ENCODE measurements at places on chromosomes 2 and 18.

- no peak for DNase-seq
These were observed 123.8 kb downstream of the KCTD1 start for GRCh38 chr18:26424428-26425147.

GRCh38 chr2:5391362-5391761 lies 300.8 kb upstream of the SOX11 start:
- no peak for DNase-seq

DNA sequence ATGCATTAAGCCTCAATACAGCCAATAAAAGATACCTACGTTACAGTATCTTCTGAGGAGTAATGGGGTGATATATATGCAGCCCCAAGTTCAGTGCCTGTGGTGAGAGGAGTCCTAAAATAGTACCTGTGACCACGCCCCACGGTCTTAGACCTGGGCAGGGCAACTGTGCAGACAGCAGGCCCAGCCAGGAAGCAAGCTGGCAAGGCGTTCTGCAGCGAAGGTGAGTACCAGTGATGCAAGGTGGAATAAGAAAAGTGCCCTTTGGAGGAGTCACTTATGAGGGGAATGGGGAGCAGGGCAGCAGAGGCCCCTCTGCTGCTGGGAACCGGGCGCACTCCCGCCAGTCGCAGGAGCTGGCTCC lies 12.7 kb upstream of the MAP3K2 start:
- DNase-seq: no peak

- DNase-seq: no peak
These were observed 54.0 kb upstream of the COL5A2 start for GRCh38 chr2:189233527-189233926.

GRCh38 chr2:150750720-150751119 lies 263.3 kb upstream of the RND3 start:
- DNase-seq: no peak

GRCh38 chr18:75246721-75247610 lies 36.4 kb downstream of the TSHZ1 start:
- no peak for DNase-seq

DNA sequence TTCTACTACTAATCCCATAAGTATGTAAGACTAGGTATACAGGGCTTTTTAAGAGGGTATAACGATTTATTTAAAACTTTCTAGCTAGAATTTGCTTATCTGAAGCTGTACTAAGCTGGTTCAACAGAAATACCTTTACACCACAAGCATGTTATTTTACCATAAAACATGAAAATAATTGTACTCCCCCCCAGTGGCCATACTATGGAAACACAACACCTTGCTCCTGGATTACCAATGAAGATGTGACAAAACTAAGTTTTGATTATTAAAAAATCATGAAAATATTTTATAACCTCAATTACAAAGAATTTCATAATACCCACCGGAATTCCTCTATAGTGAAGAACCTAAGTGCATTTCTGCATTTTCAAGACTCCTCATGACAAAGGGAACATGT lies 27.3 kb downstream of the LPIN2 start:
- no peak for DNase-seq

GRCh38 chr2:132676999-132677398 lies 7.0 kb upstream of the LYPD1 start:
- DNase-seq: no peak

GRCh38 chr18:59272891-59273758 lies at the start of gene RAX:
RAX (minus strand) TSS chr18:59273454; CDS start chr18:59273206, 248 bp downstream.
- peak; percentile 23 for DNase-seq

- DNase-seq: peak; percentile 12
These were observed 30.9 kb upstream of the COL5A2 start for GRCh38 chr2:189210250-189211087.

- DNase-seq: no peak
These were observed 30.8 kb downstream of the OTX1 start for GRCh38 chr2:63081404-63081803.

- DNase-seq: no peak
These were observed 41.5 kb downstream of the YPEL5 start for GRCh38 chr2:30188292-30188691.

GRCh38 chr2:36235882-36236281 lies 119.7 kb upstream of the CRIM1 start:
- no peak for DNase-seq

DNA sequence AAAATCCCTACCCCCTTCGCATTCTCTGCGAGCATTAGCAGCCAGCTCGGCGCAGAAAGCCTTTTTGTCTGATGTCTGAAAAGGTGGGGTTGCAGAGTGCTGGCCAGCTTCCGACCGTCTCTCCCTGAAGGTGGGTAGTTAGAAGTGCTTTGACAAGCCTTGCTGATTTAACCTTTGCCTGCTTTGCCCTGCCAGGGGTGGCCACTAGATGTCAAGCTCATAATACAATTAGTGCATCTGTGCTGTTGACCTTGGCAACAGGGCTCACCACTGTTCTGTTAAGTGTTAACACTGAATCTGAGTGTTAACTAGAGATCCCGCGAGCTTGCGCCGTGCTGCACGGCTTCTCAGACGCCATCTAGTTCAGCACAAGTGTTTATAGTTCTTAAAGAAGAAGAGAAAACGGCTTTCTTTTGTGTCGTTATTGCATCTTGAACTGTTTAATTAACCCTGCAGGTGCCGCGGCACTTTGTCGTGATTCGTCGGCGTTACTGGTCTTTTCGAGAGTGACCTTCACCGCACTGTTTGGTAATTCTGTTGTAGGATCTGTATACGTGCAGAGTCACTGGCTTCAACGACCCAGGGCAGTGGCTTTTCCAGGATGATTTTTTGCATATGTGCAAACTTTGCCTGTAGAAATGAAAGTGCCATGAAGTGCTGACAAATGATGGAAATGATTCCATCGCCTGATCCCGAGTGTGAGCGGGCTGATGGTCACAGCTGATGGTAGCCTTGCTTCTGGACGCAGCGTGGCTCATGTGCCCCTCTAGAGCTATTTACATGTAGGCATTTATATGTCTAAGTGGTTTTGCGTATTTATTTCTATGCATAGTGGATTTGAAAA lies 5.5 kb downstream of the SALL3 start:
- peak; percentile 10 for DNase-seq

GRCh38 chr2:189466046-189466445 lies 24.8 kb downstream of the WDR75 start:
- no peak for DNase-seq

GRCh38 chr2:235836491-235836911 lies 331.7 kb downstream of the GBX2 start:
- no peak for DNase-seq

DNA sequence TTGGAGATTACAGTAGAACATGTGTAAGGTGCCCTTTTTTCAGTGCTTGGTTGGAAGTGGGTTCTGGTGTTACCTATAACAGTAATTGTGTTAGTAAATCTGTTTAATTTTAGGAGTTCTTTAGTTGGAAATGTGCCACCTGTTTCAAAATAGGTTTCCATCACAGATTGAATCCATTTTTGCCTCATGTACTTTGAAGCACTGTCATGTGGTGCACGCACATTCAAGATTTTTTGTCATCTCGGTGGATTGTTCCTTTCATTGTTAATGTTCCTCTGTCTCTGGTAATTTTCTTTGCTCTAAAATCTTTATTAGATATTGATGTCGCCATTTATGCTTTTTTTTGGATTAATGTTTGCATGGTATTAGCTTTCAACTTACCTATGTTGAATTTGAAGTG lies 1.3 kb downstream of the ATP9B start:
- DNase-seq: no peak

GRCh38 chr18:33157893-33158292 lies 282.6 kb downstream of the CCDC178 start:
- DNase-seq: no peak

- no peak for DNase-seq
These were observed 283.3 kb upstream of the VWC2L start for GRCh38 chr2:214127571-214127970.

DNA sequence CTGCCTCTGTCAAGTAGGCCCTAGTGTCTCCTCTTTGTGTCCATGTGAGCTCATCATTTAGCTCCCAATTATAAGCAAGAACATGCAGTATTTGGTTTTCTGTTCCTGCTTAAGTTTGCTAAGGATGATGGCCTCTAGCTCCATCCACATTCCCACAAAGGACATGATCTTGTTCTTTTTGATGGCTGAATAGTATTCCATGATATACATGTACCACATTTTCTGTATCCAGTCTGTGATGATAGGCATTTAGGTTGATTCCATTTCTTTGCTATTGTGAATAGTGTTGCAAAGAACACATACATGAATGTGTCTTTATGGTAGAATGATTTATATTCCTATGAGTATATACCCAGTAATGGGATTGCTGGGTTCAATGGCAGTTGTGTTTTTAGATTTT lies 263.2 kb downstream of the PARD3B start:
- no peak for DNase-seq

GRCh38 chr2:241317391-241317790 lies 1.7 kb downstream of the SEPTIN2 start:
- no peak for DNase-seq

- DNase-seq: no peak
These were observed 8.1 kb upstream of the ARHGAP15 start for GRCh38 chr2:143121079-143121478.

DNA sequence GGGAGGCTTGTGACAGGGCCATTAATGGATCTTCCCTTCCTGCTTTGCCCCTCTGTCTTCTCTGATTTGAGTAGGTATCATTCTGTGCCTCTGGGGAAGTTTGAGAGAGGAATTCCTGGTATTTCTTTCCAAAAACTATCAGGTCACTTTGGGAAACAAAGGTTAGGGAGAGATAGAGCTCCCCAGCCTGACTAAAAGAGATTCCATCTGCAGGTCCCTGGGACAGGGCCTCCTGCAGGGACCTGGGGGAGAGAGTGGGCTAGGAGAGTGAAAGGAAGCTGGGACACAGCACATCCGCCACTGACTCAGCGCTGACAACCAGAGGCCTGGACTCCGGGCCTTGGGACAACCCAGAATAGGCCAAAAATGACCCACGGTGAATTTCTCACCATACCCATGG lies 6.4 kb downstream of the GALNT14 start:
- DNase-seq: no peak

- DNase-seq: no peak
These were observed 128.1 kb downstream of the BIRC6 start for GRCh38 chr2:32484937-32485336.

- DNase-seq: no peak
These were observed 7.4 kb upstream of the ACYP2 start for GRCh38 chr2:54107903-54108615.

DNA sequence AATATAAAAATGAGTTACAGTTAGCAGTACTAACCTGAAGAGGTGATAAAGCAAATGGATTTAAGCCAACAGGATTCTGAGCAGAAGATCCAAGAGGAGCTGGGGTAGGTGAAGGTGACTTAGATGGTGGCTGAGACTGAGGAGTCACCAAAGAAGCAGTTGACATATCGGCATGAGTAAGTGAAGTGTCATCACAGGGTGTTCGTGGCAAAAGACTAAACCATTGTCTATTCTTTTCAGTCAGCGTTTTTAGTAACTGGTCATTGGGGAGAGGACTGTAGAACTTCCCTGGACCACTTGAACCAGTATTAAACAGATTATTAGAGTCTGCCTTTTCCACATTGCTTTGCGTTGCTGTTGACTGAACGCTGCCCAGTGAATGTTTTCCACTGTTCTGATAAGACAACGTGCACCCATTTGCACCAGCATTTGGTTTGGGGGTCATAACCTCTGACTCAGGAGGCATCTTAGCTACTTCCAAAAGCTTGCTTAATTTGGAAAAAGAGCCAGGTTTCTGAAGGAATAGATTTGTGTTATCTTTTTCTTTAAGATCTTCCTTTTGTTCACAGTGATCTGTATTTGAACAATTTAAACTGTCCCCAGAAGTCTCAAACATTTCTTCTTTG lies 63.3 kb upstream of the WDSUB1 start:
- DNase-seq: no peak
